ENCODE measurements at places on chromosomes 6 and 20. TPM values are rescaled to one million over a fixed set of nuclear protein-coding genes. Genes with fewer than 3 reads are reported as not detected.

Gene SIGLEC1
- 0.90 TPM for total RNA-seq

Gene FGD2
- total RNA-seq, result 8.5 TPM

Gene KIF16B
- total RNA-seq, result 6.7 TPM

Gene CASS4
- 2.8 TPM for total RNA-seq

Gene DLL1
- total RNA-seq, result 1.6 TPM

Gene JAG1
- 8.1 TPM for total RNA-seq

Gene BPIFB1
- 0.24 TPM for total RNA-seq

Gene TRIM31
- total RNA-seq, result 0.28 TPM

Gene KHDC1L
- total RNA-seq, result 1.4 TPM

Gene PAX1
- total RNA-seq, result 12.3 TPM

Gene PRELID3B
- total RNA-seq, result 61.9 TPM

Gene IRF4
- total RNA-seq, result 7.6 TPM

Gene LY6G6C
- total RNA-seq, result not detected

Gene SDC4
- total RNA-seq, result 7.4 TPM

Gene CCR6
- 2.7 TPM for total RNA-seq

Gene THBS2
- total RNA-seq, result 4.2 TPM

Gene FAM184A
- total RNA-seq, result 1.4 TPM

Gene NOX3
- not detected for total RNA-seq

Gene TOX2
- 14.5 TPM for total RNA-seq

Gene BCAS1
- 0.38 TPM for total RNA-seq

Gene FUT9
- 0.05 TPM for total RNA-seq

Gene NRN1
- 4.2 TPM for total RNA-seq

Gene TUBB2B
- total RNA-seq, result 6.8 TPM

Gene PNRC1
- 114 TPM for total RNA-seq

Gene OR10C1
- total RNA-seq, result not detected

Gene SLC17A3
- 0.14 TPM for total RNA-seq

Gene INSM1
- 4.4 TPM for total RNA-seq

Gene CLPSL1
- not detected for total RNA-seq

Gene GPSM3
- total RNA-seq, result 130 TPM

Gene ID4
- total RNA-seq, result 1.5 TPM

Gene APOBEC2
- total RNA-seq, result 12.0 TPM

Gene SLC52A3
- 0.05 TPM for total RNA-seq

Gene PTCRA
- total RNA-seq, result 145 TPM

Gene CTSZ
- total RNA-seq, result 64.2 TPM

Gene KIF25
- total RNA-seq, result 0.80 TPM

Gene HIVEP2
- total RNA-seq, result 16.4 TPM

Gene VGLL2
- not detected for total RNA-seq

Gene TTLL9
- 0.05 TPM for total RNA-seq

Gene CRISP3
- total RNA-seq, result 1.1 TPM

Gene RGS17
- total RNA-seq, result 2.4 TPM

Gene NKX2-2
- 0.05 TPM for total RNA-seq

Gene RNF39
- 0.19 TPM for total RNA-seq

Gene CSNK2B
- total RNA-seq, result 169 TPM

Gene MYB
- total RNA-seq, result 84.7 TPM

Gene FILIP1
- total RNA-seq, result 1.9 TPM

Gene SRC
- 4.4 TPM for total RNA-seq

Gene NTSR1
- 0.09 TPM for total RNA-seq

Gene GPX5
- total RNA-seq, result not detected

Gene DEFB129
- total RNA-seq, result not detected

Gene UNC5CL
- total RNA-seq, result 2.7 TPM
